ENCODE measurements at places on chromosomes 2 and 18.
A peak's percentile ranks its signal among the peaks of the same experiment; 100 is the strongest.

DNA sequence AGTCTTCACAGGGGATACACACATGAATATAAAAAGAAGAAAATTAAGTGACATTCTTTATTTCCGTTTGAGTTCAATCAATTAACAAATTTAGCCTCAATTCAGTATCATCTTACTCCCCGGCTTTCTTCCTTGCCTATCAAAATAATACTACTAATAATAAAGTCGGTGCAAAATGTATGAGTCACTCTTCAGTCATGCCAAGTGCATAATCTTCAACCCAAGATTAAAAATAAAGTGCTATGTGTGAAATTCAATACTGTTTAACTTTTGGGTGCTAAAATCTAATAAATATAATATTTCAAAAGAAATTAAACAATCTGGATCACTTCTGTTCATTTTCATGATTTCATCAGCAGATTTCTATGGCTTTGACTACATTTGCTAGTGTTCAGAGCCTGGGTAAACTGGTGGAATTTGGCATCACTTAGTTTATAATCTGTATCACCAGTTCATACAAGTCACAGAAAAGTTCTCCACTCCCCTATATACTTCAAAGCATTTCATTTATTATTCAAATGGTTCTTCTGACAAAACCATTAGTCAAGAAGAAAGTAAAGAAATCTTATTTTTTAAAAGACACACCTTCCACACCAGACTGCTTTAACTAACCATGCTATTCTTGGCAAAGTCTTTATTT is 183.6 kb downstream of the THADA start:
- no peak for DNase-seq

GRCh38 chr2:20579866-20580265 is 71.0 kb downstream of the HS1BP3 start:
- DNase-seq: no peak

DNA sequence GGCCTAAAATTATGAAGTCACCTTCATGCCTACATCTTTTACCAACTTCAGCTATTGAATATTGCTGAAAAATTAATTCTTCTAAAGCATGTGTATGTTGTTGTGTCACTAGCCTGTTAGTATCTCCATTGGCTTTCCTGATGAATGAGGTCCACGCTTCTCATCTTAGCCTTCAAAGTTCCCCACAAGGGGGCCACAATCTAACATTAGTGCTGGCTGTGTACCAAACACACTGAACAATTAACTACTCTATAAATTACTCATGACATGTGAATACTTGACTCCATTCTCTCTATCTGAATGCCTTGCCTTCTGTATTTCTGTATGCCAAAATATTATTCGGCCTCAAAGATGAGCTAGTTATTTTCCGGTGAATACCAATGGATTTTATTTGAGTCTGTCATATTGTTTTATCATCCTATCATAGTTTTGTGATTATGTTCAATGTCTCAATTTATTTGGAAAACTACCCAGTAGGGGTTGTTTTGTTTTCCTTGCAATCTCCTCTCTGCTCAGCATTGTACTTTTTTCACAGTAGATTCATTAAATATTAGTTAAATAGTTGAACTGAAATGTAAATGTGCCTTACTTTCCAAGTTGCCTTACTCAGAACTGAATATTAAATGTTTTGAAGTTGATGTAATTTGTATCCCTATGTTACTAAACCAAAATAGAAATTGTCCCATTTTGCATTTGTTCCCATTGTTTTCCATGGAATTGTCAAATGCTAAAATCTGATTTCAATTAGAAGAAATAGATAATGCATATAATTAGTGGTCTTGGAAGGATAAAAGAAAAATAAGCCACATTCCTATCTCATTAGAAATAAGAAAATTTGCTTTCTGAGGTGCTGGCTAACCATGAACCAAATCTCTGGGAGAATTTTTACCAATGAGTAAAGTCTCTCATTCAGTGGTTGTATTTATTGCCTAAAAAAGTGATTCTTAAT is 208.4 kb upstream of the COL3A1 start:
- DNase-seq: no peak

DNA sequence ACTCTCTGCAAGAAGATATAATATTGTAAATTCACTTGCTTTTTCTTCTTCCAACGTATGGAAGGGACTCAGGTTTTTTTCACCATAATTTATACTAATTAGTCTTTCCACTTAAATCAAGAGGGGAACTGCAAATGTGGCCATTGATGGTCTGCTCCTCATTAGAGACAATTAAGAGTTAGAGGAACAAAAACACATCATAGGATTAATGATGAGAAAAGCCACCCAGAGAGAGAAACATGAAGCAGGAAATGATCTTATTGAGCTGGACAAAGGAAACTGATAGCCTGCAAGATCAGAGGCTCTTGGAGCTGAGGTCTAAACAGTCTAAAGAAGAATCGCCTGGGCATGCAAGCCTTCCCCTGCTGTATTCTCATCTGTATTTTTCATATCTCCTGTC is 151.2 kb upstream of the NRP2 start:
- DNase-seq: no peak

GRCh38 chr2:32484937-32485336 is 128.1 kb downstream of the BIRC6 start:
- no peak for DNase-seq

- DNase-seq: no peak
Observed at GRCh38 chr2:214341646-214342045, 69.2 kb upstream of the VWC2L start.

- DNase-seq: no peak
Observed at GRCh38 chr2:40394031-40394430, 57.9 kb downstream of the SLC8A1 start.

GRCh38 chr2:232492963-232493700 is 5.5 kb upstream of the ECEL1 start:
- no peak for DNase-seq

DNA sequence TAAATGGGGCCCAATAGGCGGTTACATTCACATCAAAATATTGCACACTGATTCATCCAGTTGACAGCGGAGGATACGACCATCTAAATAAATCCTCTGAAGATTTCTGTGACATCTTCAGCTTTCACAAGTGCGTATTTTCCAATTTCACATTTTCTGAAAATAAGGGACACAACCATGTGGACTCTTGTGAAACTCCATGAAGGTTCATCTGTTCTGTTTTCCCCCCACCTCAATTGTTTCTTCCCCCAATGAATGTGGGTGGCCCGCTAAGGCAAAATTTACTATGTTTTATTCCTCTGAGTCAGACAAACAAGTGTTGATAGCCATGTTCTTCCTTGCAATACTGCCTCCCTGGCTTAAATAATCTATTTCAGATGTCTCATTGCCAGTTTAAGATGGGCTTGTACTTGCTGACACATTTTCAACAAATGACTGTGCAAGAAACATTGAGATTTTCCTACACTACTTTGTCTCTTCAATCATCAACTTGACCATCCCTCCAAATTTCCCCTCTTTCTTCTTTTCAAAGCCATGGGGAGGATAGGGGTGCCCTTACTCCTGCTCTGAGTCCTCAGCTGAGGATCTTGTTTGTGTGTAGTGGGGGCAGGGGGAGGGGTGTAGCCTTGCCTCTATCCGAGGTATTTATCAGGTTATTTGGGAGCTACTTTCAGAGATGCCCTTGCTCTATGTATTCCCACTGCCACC is 78.2 kb downstream of the BCL11A start:
- no peak for DNase-seq

- DNase-seq: no peak
Observed at GRCh38 chr2:819601-820000, 131.0 kb upstream of the SNTG2 start.

DNA sequence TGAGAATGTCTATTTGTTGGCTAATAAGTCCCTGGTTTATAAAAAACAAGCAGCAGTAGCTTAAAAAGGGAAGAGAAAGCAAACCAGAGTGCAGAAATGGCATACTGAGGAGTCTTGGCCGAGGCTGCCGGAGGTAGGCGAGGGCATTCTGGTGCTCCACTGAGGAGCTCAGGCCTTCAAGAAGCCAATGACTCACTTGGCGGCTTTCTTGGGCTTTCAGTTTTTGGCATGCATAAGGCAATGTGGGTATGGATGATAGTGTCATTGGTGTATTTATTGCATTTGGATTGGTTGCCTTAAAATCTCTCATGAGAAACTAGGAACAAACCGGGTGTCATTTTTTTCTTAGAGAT is 119.6 kb upstream of the ARL5A start:
- no peak for DNase-seq

GRCh38 chr2:27123302-27124150 is at the start of gene ABHD1:
Gene ABHD1, plus strand, starts transcription at chr2:27123815. Its CDS starts 134 bp downstream, at chr2:27123949.
- DNase-seq: peak; percentile 37

- no peak for DNase-seq
Observed at GRCh38 chr2:138275292-138275690, 226.3 kb upstream of the SPOPL start.

- DNase-seq: no peak
Observed at GRCh38 chr2:213923543-213923942, 487.3 kb upstream of the VWC2L start.

DNA sequence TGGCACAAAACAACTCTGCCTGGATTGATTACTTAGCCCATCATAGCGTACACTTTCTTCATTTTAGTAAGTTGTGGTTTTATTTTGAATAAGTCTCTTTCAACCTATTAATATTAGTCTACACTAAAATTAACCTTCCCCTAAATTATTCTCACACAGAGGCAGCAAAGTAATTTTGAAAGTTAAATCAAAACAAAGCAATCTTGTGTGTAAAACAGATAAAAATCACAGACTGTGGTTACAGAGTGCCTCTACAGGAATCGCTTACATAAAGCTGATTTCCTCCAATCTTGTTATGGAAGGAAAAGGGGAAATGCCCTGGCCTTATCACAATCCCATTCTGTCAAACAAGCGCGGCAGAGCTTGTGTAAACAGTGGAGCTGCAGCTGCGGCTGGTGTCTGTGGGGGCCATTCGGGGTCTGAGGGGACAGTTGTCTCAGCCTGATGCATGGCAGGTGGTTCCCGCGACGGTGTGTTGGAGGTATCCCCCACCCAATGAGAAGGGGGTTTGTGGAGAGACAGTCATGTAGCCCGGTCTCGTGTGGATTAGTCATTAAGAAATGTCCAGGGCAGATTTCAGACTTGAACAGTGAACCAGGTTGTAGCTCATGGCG is 42.1 kb downstream of the BCL2L11 start:
- DNase-seq: no peak

- DNase-seq: no peak
Observed at GRCh38 chr2:207256476-207257207, 90.9 kb upstream of the KLF7 start.

- no peak for DNase-seq
Observed at GRCh38 chr2:46114996-46115395, 182.2 kb upstream of the EPAS1 start.

GRCh38 chr2:28164280-28164801 is 228.3 kb upstream of the FOSL2 start:
- DNase-seq: no peak

GRCh38 chr2:152890736-152891135 is 172.3 kb downstream of the ARL6IP6 start:
- no peak for DNase-seq

- DNase-seq: no peak
Observed at GRCh38 chr2:176751314-176752227, 461.0 kb upstream of the HNRNPA3 start.

DNA sequence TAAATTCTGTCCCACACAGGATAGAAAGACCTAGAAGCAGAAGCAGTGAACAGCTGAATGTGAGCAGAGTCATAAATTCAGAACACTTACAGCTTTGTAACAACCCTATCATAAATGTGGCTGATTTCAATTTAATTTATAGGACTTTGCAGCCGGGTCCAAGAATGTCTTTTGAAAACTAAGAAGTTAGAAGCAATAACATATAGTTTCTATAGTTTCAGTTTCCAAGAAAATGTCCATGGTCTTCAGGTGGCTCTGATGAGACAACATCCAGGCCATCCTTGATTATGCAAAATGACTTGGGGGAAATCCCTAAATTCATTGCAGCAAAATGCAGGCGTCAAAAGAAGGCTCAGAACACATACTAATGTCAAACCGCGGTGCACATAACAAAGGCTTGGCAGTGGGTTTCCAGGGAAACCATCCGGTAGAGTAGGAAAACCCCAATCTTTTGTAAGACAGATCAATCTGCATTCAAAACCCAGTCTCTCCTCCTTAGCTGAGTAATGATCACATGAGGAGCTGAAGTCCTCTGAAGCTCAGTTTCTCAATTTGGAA is 442.2 kb upstream of the ID2 start:
- no peak for DNase-seq

DNA sequence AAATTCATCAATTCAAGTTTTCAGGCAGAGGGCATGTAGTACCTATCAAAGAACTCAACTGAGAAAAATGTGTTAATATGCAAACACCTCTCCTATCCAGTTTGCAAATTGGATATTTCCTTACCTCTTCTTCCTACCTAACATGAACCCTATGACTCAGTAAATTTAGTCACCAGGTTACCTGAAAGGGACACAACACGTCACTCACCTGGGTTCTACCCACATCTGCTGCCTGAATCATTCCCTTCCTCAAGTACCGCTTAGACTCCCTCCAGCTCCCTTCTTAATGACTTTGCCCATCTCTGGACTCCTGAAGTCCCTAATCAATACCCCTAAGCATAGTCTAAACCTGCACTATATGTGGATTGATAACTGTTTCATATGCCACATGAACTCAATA is 10.4 kb downstream of the ANKRD44 start:
- DNase-seq: no peak

DNA sequence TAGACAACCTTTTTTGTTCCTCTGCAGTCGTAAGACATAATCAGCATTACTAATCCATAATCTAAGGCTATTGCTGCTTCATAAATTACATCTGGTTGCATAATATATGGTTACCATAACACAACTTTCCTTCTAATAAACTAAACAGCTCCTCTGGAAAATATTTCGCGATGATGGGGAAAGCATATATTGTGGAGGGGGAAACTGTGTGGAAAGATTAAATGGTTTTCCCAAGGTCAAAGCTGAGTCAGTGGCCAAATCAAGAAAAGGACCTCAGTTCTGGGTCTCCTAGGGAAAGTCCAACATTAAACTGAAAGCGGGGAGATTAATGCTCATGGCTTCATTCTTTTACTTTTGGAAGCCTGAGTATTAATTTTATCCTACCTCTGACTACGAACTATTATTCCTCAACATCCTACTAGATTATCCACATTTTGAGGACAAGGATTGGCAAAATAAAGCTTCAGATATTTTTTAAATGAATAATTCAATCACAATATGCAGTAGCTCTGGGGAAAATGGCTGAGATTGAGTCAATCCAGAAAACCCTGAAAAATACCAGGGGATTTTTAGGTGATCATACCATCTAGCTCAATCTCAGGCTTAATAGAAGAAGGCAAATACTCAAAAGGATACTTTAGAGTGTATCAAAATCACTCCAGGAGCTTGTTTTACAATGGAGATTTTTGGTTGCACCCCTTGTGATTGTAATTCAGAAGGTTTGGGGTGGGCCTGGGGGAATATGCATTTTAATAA is 33.8 kb upstream of the STK17B start:
- no peak for DNase-seq

GRCh38 chr2:188966728-188967440 is 7.3 kb upstream of the COL3A1 start:
- DNase-seq: no peak

DNA sequence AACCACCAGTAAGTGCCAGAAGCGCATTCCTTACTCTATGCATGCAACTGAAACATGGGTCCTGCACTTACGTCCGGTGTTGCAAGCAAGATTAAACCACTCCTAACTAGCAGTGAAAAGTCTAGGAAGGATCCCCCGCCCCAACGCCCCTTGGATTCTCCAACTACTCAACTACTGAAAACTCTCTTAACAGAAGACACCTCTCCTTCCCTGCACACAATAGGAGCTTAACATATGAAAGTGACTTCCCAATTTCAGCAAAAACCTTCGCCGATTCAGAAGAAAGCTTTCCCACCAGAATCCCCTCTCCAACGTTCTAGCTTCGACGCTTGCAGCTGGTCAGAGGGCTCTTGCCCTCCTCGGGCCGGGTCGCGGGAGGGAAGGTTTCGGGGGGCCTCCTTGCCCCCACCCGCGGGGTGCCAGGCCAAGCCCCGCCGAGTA is 578 bp downstream of the IWS1 start:
- DNase-seq: no peak
